IPS DF 6.9 (cell line): ENCODE measurements at places on chromosomes 3 and 15.

DNA sequence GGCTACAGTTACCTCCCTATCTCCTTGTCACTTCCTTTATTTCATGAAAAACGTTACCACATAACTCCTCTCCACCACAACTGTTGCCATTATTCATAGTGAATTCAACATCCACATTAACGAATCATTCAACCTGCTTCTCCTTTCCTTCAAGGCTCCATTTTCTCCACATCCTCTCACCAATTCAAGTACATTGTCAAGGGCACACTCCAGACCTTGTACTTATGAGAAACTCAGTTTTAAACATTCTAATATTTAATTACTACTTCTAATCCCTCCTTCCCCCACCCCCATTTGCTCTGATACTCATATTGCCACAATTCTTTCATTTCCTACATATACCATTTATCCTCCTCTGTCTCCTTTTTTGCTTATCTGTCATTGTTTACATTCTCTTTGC is 871.2 kb downstream of the TUSC7 start:
- DNase-seq = no peak

GRCh38 chr15:64536244-64536836 is 76.0 kb downstream of the ZNF609 start:
- DNase-seq = no peak

- DNase-seq = no peak
Measured at GRCh38 chr15:58043192-58043903, 22.2 kb downstream of the ALDH1A2 start.

- DNase-seq = no peak
Measured at GRCh38 chr3:191100516-191100915, 98.5 kb upstream of the OSTN start.

DNA sequence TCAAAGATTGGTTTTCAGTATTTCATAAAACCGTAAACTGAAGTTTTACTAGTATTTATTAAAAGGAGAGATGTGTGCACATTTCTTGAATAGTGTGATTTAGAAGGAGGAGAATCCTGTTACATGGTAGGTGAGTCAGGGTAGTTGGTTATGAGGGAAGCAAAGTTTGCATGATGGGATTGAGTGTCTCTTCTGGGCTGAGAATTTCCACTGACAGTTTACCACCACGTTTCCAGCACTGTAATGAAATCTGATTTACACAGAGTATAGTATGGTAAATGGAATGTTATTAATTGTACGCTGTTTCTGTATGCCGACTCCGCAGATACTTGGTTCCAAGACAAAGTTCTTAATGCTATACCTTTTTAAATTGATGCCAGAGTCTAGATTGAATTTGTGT is 1.6 kb downstream of the NECTIN3 start:
- no peak for DNase-seq

- no peak for DNase-seq
Measured at GRCh38 chr3:69695933-69696332, 43.3 kb upstream of the MITF start.

DNA sequence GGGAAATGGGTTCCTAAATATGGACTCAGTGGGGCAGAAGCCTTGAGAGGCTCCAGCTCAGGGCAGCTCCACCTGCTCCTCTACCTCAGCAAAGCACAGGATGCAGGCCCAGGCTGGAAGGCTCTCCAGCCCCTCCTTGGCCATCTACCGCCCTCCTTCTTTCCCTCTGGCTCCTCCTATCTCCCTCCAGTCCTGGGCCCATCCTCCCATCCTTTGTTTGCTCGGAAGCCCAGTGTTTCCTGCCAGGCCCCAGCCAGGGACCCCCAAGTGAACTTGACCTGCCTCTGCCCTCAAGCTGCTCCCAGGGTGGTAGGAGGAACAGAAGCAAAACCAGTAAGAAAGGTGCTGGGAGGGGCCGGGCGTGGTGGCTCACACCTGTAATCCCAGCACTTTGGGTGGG is 20.1 kb downstream of the MAPKAPK3 start:
- DNase-seq = no peak

- DNase-seq = no peak
Measured at GRCh38 chr3:105362021-105362665, 4.6 kb upstream of the ALCAM start.

DNA sequence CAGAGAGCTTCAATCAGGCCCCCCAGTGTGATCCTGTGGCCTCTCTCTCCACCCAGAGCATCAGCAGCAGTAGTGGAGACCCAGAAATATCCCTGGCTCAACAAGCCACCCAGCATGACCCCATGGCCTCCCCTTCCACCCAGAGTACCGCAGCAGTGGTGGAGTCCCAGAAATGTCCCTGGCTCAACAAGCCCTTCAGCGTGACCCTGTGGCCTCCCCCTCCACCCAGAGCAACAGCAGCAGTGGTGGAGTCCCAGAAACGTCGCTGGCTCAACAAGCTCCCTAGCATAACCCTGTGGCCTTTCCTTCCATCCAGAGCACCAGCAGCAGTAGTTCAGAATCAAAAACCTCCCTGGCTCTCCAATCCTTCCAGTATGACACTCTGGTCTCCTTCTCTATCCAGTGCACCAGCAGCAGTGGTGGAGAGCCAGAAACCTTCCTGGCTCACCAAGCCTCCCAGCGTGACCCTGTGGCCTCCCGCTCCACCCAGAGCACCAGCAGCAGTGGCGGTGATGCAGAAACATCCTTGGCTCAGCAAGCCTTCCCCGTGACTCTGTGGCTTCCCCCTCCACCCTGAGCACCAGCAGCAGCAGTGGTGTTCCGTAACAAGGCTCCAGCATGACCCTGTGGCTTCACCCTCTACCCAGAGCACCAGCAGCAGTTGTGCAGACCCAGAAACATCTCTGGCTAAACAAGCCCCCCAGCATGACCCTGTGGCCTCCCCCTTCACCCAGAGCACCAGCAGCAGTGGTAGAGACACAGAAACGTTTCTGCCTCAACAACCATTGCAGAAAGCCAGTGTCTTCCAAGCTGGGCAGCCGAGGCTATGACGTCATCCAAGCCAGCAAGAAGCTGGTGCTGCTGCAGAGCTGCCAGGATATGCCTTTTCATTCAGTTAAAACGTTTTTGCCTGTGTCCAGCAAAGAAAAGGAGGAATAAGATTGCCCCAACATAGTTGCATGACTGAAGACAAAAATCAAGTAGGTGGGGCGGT is 61.3 kb upstream of the TAMM41 start:
- DNase-seq = no peak

- DNase-seq = no peak
Measured at GRCh38 chr3:41974223-41974622, 12.3 kb upstream of the ULK4 start.

- no peak for DNase-seq
Measured at GRCh38 chr3:156187146-156187769, 66.9 kb downstream of the KCNAB1 start.

DNA sequence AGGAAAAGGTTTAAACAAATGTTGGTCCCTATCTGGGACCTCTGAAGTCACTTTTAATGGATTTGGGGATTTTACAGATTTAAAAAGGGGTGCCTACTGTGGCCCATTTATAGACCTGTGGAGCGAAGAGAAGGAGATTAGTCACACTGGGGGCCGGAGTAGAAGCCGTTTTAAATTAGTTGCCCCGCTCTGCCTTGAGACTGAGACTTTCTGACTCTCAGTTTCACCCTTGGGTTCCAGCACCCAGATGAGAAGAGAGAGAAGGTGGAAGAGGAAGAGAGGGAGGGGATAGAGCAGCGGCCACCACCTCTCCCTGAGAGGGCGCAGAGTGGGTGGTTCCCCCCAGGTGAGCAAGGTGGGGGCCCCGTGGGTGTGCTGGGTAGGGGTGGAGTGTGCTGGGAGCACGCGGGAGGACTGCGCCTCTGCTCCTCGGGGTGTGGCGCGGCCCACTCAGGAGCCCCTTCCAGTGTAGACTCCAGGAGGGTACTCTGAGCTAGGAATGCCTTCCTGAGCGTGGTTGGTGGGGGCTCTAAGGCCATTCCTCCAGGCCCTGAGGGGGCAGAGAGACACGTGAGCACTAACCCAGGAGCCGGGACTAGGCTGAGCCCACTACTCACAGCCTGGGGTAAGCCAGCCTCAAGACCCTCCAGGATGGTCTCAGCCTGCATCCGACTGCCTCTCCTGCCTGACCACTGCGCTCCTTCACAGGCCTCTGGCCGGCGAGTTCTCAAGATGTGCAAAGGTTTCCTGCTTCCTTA is 32.6 kb upstream of the RAB6B start:
- DNase-seq = no peak

DNA sequence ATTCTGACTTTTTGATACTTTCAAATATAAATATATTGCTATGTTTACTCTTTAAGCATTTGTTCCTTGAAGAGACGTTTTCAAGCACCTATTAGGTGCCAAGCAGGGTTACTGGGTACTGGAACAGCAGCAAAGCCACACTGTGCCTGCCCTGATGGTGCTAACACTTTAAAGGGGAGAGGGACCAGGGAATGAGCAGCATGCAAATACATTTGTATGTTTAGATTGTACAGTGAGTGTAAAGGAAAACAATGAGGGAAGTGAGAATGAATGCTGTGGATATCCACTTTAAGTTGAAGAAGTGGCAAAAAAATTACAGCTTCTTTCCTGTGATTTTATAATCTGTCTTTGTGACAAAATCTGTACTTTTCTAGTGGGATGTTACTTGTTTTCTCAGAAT is 400.2 kb upstream of the ATP11B start:
- no peak for DNase-seq

DNA sequence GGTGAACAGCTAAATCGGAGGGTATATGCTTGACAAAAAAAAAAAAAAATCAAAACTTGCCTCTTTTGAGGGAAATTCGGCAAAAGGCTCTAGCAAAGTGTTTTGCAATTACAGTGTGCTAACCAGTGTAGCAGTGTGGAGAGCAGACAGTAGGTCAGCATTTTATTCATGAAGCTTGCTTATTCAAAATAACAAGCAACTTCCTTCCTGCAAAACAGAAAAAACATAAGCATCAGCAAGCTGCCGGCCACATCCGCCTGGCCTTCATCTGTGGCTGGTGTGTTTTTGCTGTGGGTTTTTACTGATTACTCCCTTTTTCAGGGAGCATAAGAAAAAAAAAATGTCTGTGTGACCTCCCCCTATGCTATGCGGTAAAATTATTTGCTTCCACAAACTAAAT is 434.1 kb downstream of the OCA2 start:
- no peak for DNase-seq

- DNase-seq = no peak
Measured at GRCh38 chr15:76108021-76108723, 48.4 kb downstream of the TMEM266 start.

- no peak for DNase-seq
Measured at GRCh38 chr3:114994554-114995341, 152.3 kb downstream of the ZBTB20 start.

- no peak for DNase-seq
Measured at GRCh38 chr3:28867836-28868235, 413.0 kb upstream of the RBMS3 start.

DNA sequence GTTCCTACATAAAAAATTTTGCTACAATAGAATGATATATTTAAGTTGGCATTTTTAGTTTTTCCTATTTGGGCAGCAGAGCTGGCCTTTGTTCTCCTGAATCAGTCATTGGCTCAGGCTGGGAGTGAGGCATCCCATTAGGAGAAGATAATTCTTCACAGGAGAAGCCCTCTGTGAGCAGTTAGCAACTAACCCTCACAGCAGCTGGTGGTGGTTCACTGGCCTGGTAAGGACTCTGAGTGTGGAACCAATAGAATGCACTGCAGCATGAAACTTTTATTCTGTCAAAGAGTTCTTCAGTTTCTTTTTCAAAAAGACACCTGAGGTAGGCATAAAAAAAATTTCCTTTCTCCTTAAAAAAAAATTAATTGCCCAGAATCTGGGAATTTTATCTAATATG is 562.6 kb downstream of the ZNF385D start:
- DNase-seq = no peak

DNA sequence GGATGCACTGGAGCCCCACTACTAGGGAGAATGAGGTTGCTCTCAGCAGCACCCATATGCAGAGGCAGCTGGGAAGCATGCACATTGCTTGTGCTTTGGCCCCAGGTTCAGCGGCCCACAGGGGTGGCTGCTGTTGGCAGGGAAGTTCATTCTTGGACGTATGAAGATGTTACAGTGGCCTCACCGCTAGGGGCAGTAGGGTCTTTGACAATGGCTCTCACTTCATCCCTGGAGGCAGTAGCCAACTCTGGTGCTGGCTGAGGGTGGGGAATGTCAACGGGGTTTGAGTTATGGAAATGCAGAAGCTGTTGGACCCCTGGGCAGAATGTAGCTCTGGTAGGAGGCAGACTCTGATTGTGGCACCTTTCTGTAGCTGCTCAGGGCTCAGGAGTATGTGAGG is 279.9 kb downstream of the SCAPER start:
- DNase-seq = no peak

- no peak for DNase-seq
Measured at GRCh38 chr15:92361321-92362000, 32.2 kb upstream of the ST8SIA2 start.

DNA sequence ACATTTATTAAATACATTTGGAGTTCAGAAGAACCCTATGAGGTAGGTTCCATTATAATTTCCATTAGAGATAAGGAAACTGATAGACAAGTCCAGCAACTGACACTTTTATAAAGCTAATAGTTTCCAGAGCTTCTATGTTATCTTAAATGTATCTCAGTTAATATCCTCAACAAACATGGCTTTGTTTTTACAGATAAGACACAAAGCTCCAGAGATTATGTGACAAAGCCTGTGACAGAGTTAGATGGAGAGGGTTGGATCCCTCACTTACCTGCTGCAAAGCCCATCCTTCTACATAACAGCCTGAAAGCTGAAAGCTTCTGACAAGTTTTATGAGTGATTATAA is 473 bp upstream of the COMMD2 start:
- DNase-seq = no peak

GRCh38 chr3:56720849-56721248 is 37.8 kb upstream of the TASOR start:
- DNase-seq = no peak

GRCh38 chr3:39065197-39065596 is 13.4 kb downstream of the WDR48 start:
- DNase-seq = peak; percentile 22

DNA sequence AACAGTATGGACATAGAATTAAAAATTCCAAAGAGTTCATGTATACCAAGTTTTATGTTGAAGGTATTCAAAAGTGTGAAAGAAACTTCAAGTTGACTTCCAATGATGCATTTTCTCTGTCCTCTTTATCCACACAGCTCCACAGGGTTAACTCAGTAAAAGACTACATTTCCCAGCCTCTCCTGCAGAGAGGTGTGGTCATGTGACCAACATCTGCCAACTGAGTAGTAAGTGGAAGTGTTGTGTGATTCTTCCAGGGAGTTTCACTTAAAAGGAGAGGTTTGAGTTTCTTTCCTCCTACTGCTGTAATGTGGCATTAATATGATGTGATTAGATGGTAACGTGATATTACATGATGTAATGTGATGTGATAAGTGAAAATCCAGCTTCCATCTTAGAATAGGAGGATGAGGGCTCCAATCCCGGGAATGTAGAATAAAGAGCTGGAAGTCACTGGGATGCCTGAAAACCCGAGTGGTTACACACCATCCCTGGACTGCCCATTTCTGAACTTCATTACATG is 280.6 kb downstream of the ARRDC4 start:
- DNase-seq = no peak

GRCh38 chr3:151230646-151231045 is 27.6 kb upstream of the GPR171 start:
- DNase-seq = no peak

GRCh38 chr3:69212411-69213160 is 90.2 kb upstream of the LMOD3 start:
- no peak for DNase-seq
